ENCODE measurements at places on chromosomes 11 and 22. TPM values are rescaled to one million over a fixed set of nuclear protein-coding genes. Genes with fewer than 3 reads are reported as not detected.

GRCh38 chr11:69280451-69280850 is 13.5 kb upstream of the MYEOV start:
- no peak for DNase-seq

DNA sequence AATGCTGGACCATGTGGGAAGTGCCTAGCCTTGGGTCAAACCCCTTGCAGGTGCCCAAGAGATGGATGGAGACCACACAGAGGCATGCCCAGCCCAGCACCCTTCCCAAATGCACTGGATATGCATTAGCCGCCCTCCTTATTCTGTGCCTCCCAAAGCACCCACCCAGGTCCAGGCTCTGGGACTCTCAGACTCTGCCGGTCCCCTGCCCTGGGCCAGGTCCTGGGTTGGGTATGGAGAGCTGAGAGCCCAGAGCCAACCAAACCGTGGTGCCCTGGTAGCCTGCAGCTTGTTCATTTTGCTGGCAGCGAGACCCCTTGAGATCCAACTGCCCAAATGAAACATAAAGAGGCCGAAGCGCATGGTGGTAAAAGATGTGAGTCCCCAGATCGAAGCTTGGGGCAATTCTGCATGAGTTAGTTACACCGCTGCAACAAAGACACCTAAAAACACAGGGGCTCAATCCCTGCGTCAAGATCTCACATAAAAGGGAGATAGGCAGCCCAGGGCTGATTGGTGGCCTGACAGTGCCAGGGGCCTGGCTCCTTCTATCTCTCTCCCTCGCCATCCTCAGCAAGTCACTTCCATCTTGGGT is 61.5 kb downstream of the MYEOV start:
- DNase-seq = no peak

- DNase-seq = no peak
Observed at GRCh38 chr11:133937015-133937414, 19.8 kb downstream of the IGSF9B start.

DNA sequence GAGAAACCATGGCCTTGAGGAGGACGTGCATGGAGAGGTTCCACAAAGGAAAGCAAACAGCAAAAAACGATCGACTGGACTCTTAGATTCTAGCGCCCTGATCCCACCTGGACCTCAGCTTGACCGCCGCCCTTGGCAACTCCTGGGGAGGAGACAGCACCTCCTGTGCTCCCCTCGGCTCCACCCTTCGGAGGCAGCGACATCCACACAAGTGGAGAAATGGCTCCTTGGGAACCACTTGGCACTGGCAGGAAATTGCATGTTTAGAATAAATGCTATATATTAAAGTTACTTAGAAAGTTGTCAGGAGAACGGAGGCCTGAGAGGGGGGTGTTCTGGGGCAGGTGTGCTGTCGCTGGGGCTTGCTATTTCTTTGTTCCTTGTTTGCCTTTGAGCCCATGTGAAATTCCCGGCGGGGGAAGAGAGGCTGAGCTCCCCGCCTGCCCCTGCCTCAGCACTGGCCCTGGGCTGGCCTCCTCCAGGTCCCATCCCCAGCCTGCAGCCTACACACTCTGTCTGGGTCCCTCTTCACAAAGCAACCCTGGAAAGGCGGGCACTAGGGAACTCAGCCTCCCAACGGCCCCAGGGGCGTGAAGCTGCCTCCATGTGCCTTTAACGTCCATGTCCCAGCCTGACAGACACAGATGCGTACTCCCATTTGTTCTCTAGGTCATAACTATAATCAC is 395.3 kb downstream of the BRD1 start:
- no peak for DNase-seq

- DNase-seq = no peak
Observed at GRCh38 chr11:62001450-62002191, 34.2 kb upstream of the FTH1 start.

- DNase-seq = no peak
Observed at GRCh38 chr11:57324154-57324885, 432 bp downstream of the TNKS1BP1 start.

DNA sequence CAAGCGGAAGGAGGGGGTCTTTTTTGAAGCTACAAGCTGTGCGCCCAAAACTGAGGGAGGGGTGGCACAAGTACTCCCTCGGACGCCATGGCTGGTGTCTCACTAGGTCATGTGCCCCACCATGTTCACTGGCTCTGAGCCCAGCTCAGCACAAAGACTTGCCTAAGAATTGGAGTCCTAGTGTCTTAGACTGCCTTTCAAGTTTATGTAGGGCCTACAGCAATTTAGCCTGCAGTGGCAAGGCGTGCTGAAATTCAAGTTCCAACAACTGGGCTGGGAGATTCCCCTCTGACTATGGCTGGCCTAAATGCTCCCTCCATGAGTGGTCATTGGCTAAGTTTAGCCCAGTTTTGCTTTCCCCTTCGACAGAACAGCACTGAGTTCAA is 27.3 kb downstream of the FCHSD2 start:
- DNase-seq = no peak

GRCh38 chr11:74319139-74319816 is 7.8 kb upstream of the P4HA3 start:
- DNase-seq = no peak

DNA sequence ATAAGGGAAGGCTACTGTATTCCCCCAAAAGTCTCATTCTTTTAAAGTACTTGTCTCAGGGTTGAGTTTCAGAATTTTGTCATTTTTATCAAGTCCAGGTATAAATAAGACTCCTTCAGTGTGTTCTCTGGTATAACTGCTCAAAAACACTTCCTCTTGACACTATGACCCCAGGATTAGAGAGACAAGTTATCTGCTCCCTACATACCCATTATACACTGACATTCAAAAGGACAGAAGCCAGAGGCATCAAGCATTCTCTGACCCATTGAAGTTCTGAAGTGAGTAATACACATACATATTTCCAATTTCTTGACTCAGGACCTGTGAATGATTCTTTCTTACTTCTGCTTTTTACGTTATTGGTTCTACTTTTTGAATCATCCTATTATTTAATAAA is 447.8 kb upstream of the CNTN5 start:
- no peak for DNase-seq

- no peak for DNase-seq
Observed at GRCh38 chr11:119051440-119052162, 5.4 kb downstream of the HYOU1 start.

Gene SLC22A25
- polyA plus RNA-seq = not detected

Gene RAB6A
- 131 TPM for polyA plus RNA-seq

Gene OR5A1
- not detected for polyA plus RNA-seq
